H1 (cell line): ENCODE measurements at places on chromosomes 13 and 19. TPM values are rescaled to one million over a fixed set of nuclear protein-coding genes. Genes with fewer than 3 reads are reported as not detected.

PGLYRP1 gene
- not detected in 2 replicates for polyA plus RNA-seq

GIPR gene
- polyA plus RNA-seq: 0.42 and 1.0 TPM in 2 replicates

GRCh38 chr19:784541-784940 is 12.7 kb upstream of the PTBP1 start:
- H3K36me3 ChIP-seq: no peaks in the 10 kb centered on the region
- DNase-seq: no peak
- no peaks in the 10 kb centered on the region for H3K27me3 ChIP-seq
- peaks cover 23% of the 10 kb centered on the region for H3K4me1 ChIP-seq

- no peaks in the 10 kb centered on the region for H3K27me3 ChIP-seq
- H3K27ac ChIP-seq: no peak overlapping the region
- no peaks in the 10 kb centered on the region for H3K36me3 ChIP-seq
- H3K4me1 ChIP-seq: no peaks in the 10 kb centered on the region
- no peak for DNase-seq
- H3K4me3 ChIP-seq: no peak overlapping the region
These were observed 1.3 kb downstream of the TSKS start for GRCh38 chr19:49761625-49762311.

- no peak overlapping the region for H3K4me3 ChIP-seq
- H3K4me1 ChIP-seq: no peaks in the 10 kb centered on the region
- H3K36me3 ChIP-seq: peaks cover 2% of the 10 kb centered on the region; the same call in 1 of the 2 replicates
- no peak overlapping the region for H3K27ac ChIP-seq
- no peaks in the 10 kb centered on the region for H3K27me3 ChIP-seq
These were observed 26.3 kb downstream of the CKM start for GRCh38 chr19:45296355-45296754.

GRCh38 chr13:96707146-96707545 is 287.1 kb downstream of the OXGR1 start:
- DNase-seq: no peak
- H3K4me3 ChIP-seq: no peak overlapping the region
- no peaks in the 10 kb centered on the region for H3K36me3 ChIP-seq
- no peaks in the 10 kb centered on the region for H3K27me3 ChIP-seq
- no peaks in the 10 kb centered on the region for H3K4me1 ChIP-seq
